ENCODE measurements at places on chromosomes 2 and 18.

GRCh38 chr18:9101730-9102507 lies 580 bp upstream of the NDUFV2 start:
- peak; percentile 64 for DNase-seq

- no peak for DNase-seq
Observed at GRCh38 chr2:98034745-98035144, 39.0 kb upstream of the TMEM131 start.

- peak; percentile 29 for DNase-seq
Observed at GRCh38 chr2:134020608-134021007, 233.3 kb upstream of the MGAT5 start.

DNA sequence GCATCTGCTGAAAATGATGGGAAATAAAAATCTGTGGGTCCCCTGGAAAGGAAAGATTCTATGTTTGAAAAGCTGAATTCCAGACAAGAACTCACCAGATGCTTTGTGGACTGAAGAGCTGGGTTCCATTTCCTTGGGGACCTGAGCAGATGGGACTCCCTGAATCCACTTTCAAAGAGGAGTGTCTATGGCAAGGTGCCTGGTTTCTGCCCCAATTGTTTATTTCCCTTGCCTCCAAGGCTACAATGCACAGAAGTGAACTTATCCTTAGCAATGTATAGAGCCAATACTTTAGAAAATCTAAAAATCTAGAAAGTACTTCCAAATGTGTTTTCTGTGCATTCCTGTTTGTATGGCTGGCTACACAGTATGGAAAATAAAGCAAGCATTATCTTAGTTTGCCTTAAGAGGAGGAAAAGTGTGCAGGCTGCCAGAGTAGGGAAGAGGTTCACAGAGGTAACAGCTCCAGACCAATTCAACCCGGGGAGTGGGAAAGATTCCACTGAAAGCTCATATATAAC lies 420.5 kb downstream of the NRXN1 start:
- no peak for DNase-seq

DNA sequence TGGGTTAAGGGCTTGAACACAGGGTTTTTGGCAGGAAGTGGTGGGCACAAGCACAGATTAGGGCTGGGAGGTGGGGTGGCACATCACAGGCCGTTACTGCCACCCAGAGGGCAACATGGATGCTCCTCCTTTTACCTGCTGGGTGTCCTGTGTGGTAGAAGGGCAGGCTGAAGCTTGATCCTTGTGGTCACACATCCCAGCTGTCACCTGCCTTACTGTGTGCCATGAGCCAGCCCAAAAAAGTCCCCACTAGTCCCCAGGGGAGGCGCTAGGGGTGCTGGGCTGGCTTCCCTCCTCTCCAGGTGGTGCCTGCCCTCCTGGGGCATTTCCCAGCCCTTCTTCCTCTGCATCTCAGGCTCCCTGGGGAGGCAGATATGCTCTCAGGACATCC lies 50.5 kb upstream of the ALPP start:
- no peak for DNase-seq

DNA sequence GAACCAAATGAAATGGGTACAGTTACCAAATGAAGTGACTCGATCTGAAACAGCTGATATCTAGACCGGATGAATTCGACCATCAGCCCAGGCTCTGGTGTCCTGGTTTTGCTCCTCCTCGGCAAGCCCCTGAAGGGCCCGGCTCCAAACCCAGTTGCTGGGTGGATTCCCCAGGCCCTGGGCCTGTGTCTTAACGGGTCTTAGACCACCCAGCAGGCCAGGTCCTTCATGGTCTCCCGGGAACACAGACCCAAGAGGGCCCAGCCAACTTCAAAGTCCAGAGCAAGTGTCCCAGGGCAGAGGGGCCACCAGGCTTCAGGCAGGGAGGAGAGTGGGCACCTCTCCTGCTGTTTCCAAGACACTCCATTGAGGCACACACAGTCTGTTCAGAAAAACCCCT lies 26.7 kb upstream of the NMUR1 start:
- no peak for DNase-seq

DNA sequence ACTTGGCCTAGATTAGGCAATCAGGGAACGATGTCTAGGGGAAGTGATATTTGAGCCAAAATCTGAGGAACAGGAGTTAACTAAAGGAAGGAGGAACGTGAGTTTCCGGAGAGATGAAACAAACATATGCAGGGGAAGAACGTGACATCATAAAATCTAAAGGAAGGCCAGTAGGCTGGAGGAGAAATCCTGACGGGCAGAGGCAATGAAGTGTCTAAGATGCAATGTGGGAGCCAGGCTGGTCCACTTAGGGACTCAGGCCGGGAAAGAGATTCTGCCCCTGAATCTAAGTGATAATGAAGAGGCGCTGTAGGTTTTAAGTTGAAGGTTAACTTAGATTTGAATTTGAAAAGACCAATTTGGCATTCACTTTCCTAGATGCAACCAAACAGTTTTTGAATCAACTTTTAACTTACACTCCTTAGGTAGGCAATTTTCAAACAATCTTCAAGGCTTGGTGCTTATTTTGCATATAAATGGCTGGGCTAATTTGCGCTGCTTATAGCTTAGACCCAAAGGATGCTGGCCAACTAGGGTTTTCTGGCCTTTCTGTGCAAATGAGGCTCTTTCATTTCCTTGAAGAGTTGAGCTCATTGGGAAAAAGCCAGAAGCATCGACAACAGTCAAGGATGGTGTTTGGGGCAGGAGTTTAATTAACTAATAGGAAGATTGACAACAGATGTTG lies 221.7 kb downstream of the SOX11 start:
- DNase-seq = no peak

- DNase-seq = peak; percentile 19
Observed at GRCh38 chr2:118223992-118224894, 136.0 kb downstream of the INSIG2 start.

DNA sequence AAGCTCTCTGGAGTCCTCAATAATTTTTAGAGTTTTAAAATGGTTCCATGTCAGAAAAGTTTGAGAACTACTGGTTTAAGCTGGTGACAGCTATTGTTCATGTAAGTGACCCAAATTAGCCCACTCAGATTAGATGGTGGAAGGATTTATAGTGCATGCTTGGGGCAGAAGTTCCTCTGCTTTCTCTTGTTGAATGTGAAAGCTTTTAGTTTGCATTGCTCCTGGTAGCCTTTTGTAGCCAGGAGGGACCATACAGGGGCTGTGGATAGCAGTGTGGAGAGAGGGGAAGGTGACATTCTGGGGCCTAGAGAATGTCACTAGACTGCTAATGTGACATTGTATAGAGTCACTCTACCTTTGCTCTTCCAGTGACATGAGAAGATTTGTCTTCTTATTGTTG lies 40.3 kb upstream of the IGFBP5 start:
- DNase-seq = no peak

GRCh38 chr2:177489719-177490301 lies 97.2 kb downstream of the AGPS start:
- no peak for DNase-seq

DNA sequence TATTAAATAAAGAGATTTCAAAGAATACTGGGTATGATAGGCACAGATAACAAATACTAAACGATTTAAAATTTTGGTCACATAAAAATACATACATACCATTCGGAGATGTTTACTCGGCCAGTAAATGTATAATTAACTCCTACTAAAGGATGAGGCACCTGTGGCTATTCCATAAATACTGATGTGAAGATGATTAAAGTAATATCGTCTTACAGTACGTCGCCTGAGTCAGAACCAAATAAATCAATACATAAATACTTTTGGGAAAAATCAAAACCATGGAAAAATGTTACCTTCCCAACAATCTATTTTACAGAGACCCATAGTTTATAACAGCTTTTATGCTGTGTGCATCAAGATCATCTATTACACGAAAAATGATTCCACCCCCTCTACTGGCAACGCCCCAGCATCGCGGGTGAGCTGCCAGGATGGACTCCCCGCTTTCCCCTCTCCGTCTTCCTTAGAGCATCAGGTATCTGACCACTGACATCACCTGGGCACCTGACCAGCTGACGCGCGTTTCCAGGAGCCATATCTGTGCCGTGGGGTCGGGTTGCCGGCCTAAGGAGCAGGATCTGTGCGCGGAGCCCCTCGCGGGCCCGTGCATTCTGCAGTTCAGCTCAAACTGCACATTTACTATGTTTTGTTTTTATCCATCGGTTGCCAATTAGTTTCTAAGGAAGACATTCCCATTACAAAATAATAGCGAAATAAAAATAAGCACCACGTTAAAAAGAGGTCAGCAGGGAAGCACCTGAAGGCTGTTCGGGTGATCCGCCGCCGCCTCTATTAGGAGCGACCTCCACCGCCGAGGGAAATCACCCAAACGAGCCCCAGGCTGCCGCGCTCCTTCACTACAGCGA lies 901 bp downstream of the ICA1L start:
- peak; percentile 46 for DNase-seq

DNA sequence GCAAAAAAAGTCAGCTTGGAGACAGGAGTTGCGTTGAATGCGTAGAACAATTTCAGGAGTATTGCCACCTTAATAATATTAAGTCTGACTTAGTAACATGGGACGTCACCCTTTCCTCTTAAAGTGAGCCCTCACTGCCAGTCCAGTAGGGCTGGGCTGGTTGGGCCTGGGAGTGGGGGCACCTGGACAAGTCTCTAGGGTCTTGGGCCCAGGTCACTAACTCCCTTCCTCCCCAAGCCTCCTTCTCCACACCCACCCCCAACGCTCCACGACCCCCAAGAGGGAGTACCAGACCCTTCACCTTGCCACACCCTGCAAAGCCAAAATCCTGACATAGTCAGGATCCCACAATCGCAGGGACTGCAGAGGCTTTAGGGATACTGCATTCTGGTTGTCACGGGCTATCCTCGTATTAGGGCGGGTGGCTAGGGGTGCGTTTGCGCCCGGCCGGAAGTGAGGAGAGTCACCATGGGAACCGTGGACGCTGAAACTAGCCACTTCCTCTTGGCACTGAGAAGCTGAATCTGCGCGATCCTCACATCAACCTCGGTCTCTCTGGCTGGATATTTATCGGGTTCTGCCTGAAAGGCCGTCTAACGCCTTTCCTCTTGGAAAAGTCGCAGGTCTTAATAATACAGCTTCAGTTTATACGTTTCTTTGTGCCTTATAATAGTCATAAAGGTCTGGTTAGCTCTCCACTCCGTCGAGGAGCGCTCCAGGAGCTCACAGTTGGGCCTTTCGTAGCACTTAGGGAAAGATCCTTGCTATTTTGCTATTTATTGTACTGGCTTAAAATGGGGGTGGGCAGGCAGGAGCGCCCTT lies 10.3 kb upstream of the CXXC1 start:
- DNase-seq = peak; percentile 70

DNA sequence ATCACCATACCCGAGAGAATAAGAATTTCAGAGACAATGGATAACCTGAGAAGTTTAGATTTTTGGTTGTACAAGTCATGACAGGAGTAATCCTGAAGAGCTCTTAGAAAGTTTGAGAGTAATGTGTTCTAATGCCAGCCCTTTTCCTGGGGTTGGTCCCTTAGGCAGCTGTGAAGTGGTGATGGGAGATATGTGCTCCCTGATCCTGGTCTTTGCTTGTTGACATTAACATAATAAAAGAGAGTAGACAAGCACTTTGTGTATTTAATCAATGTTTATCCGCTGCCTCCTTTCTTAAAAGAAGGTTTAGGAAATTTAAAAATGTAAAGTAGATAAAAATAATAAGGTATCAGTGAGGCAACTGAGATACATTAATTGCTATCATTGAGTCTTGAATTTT lies 13.8 kb upstream of the DSC3 start:
- no peak for DNase-seq

- DNase-seq = no peak
Observed at GRCh38 chr2:217555081-217555876, 447.5 kb downstream of the TNS1 start.
